DMS79 treated with DMSO at 0.1 percent for 48 hours (cell line): ENCODE measurements at places on chromosomes 11 and 22.

GRCh38 chr11:19524171-19524671 lies 188.4 kb upstream of the NAV2 start:
- DNase-seq, result no peak

DNA sequence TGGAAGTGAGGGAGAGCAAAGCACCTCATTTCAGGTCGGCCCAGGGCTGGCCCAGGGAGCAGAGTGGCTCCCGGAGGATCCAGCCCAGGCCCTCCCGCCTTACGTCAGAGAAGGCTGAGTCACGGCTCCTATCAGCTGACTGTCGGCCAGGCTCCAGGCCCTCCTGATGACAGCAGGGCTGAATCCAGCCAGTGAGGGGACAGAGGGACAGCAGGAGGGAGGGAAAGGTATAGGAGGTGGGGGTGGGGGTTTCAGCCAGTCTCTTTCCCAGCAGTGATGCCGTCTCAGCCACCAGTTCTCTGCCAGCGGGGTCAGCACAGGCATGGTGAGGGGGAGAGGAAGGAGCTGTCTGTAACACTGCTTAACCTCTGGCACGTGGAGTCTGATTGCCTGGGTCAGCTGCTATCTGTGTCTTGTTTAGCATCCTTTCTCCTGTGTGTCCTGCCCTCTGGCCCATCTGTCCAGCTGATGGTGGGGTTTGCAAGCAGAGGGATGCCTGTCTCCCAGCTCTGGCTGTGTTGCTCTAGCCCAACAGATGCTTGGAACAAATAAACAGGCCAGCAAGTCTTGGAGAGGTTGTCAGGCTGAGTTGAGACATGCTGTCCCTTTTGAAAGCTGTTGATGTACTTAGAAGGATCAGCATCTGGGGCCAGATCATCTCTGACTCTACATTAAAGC lies 74.0 kb downstream of the ADAMTS15 start:
- no peak for DNase-seq

DNA sequence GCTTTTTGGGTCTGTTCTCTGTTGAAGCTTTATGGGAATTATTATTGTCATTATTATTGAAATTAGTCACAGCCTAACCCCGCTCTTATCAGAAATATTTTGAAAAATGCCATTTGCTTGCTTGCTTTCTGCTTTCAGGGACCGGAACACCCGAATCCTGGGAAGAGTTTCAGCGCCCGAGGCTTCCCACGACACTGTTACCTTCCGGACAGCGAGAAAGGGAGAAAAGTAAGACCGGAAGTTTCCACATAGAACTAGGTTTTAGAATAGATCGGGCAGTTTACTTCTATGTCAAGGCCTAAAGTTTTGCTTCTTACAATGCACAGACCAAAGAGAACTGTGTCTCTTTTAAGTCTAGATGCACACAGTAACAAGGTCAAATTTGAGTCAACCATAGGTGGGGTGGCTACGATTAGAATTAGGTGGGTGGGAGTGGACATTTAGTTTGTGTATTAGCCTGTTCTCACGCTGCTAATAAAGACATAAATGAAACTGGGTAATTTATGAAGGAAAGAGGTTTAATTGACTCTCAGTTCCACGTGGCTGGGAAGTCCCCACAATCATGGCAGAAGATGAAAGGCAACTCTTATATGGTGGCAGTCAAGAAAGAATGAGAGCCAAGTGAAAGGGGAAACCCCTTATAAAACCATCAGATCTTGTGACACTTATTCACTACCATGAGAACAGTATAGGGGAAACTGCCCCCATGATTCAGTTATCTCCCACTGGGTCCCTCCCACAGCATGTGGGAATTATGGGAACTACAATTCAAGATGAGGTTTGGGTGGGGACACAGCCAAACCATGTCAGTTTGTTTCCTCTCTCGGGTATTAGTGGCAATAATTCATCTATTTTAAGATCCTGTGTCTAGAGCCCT lies 12.9 kb downstream of the MPEG1 start:
- DNase-seq, result peak; percentile 12

DNA sequence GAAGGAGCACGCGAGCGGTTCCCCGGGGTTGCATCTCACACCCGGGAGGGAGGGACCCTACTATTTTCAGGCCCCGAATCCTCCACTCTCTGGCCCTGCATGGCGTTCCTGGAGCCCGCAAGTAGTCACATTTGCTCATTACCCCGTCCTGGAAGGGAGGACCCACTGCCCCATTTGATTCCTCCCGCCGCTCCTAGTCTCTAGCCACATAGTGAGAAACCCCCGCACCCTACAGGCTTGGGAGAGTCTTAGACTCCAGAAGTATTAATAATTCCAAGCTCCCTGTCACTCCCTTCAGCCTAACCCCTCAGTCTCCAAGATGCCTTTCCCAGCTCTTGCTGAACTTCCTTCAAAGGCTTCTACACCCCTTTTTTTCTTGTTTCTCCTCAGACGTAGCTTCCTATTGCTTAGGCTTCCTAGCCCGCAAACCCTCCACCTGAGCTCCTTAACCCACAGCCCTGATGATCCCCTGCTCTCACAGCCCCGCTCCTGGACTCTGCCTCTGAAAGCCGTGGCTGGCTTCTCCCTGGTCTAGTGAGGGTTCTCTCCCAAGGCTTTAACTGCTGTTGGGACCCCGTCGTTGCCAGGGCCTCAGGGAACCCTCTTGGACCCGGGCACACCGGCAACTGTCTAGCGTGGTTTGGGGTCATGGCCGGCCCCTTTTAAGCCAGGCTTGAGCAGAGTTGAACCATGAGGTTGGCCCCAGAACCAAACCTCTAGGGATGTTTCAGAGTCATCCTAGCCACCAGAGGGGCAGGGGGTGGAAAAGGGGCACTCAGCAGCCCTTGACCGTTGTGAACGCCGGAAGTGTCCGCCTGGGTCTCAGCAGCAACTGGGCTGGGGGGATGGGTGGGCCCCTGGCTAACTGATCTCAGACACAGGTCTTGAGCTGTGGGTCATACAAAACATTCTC lies 862 bp downstream of the GGA1 start:
- DNase-seq, result no peak

DNA sequence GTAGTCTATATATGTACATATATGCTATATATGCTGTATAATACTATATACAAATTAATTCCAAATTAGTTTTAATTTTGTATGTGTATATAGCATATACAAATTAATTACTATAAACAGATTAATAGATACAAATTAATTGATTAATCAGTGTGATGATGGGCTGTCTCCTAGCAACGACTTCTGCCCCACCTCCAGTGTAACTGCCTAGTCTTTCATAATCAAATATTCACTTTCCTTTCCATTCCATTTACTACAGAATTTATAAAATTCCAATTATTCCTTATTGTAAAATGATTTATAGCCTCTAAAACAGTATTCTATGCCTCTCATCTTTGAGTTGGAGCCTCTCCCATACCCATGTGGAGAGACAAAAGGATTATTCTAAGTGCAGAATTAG lies 976 bp downstream of the HBD start:
- DNase-seq, result no peak

DNA sequence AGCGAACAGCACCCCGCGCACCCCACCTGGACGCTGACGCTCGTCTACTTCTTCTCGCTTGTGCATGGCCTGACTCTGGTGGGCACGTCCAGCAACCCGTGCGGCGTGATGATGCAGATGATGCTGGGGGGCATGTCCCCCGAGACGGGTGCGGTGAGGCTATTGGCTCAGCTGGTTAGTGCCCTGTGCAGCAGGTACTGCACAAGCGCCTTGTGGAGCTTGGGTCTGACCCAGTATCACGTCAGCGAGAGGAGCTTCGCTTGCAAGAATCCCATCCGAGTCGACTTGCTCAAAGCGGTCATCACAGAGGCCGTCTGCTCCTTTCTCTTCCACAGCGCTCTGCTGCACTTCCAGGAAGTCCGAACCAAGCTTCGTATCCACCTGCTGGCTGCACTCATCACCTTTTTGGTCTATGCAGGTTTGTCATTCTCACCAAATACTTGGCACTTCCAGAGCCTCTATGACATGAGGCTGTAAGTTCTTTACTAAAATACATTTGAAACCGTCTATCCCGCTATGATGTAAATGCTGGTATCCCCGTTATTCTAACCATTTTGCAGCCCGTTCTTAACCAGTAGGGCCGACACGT lies 535 bp downstream of the AQP11 start:
- DNase-seq, result peak; percentile 86

GRCh38 chr22:19783586-19784383 lies 23.2 kb downstream of the TBX1 start:
- peak; percentile 23 for DNase-seq

GRCh38 chr11:133955945-133956421 lies 785 bp downstream of the IGSF9B start:
- no peak for DNase-seq

DNA sequence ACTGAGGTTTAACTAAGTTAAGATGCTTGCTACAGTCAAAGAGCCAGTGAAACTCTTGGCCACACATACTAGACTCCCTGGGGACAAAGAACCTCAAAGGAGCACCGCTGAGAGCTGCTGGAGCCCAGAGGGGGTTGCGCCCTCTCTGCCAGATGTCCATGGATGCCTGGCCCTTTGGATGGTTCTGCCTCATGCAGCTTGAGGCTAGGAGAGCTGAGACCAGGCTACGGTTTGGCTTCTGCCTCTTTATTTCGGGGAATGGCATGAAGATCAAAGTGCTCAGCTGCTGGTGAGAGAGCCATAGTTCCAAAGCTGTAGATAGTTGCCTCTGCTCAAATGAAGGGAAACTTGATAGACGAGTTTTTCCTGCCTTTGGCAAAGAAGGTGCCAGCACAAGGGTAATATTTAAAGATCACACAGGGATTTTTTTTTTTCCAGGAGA lies 43.0 kb downstream of the RASSF10 start:
- peak; percentile 57 for DNase-seq

- DNase-seq, result peak; percentile 8
These were observed 17.3 kb upstream of the PRR5 start for GRCh38 chr22:44684506-44685383.

DNA sequence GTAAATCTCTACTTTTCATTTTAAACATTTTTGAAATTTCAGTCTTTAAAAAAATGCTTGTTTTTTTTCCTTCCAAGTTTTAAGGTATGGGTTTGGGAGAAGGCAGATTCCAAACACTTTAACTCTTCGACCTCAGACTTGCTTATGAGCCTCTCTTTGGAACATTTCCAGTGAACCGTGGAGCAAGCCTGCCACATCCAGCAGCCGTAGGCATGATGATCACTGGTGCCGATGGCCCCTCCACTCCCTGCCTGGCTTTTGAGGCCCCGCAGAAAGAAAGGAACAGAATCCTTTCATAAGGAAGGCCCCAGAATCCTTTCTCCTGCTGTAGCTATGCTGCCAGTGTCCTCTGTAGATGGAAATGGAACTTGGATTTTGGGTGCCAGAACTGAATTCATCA lies 50.7 kb downstream of the BMAL1 start:
- DNase-seq, result peak; percentile 59

- DNase-seq, result no peak
These were observed 30.4 kb downstream of the BID start for GRCh38 chr22:17743661-17744411.

- DNase-seq, result no peak
These were observed 90.1 kb downstream of the CCDC83 start for GRCh38 chr11:85945296-85945695.

DNA sequence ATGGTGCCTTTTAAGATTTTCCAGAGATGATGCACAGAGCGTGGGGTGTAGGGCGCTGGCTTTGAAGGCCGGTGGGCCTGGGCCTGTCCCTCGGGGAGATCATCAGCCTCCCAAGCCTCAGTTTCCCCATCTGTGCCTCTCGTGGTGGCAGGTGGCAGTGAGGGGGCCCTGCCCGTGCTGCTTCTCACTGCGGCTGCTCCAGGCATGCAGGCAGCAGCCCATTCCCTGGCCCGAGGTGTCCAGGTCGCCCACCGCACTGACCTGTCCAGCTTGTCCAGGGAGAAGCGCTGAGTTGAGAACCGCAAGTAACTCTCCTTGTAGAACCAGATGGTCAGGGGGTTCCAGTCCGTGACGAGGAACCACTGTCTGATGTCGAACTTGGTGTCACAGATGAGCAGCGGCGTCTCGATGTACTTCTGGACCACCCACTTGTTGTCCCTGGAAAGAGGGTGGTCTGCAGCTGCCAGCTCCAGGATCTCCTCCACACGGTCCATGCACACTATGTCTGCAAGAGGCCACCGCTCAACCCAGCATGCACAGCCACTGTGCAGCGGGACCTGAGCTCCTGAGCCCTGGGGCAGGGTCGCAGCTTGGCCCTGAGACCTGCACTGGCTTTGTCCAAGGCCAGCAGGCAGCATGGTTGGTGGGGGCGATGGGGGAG lies 20.5 kb upstream of the IL17REL start:
- no peak for DNase-seq
